Daoy (cell line): ENCODE measurements at places on chromosomes 16 and 17. TPM values are rescaled to one million over a fixed set of nuclear protein-coding genes. Genes with fewer than 3 reads are reported as not detected.

- no peak for DNase-seq
These were observed 13.4 kb upstream of the CD300A start for GRCh38 chr17:74452841-74453661.

VWA3A gene
- not detected in 2 replicates for total RNA-seq

DNA sequence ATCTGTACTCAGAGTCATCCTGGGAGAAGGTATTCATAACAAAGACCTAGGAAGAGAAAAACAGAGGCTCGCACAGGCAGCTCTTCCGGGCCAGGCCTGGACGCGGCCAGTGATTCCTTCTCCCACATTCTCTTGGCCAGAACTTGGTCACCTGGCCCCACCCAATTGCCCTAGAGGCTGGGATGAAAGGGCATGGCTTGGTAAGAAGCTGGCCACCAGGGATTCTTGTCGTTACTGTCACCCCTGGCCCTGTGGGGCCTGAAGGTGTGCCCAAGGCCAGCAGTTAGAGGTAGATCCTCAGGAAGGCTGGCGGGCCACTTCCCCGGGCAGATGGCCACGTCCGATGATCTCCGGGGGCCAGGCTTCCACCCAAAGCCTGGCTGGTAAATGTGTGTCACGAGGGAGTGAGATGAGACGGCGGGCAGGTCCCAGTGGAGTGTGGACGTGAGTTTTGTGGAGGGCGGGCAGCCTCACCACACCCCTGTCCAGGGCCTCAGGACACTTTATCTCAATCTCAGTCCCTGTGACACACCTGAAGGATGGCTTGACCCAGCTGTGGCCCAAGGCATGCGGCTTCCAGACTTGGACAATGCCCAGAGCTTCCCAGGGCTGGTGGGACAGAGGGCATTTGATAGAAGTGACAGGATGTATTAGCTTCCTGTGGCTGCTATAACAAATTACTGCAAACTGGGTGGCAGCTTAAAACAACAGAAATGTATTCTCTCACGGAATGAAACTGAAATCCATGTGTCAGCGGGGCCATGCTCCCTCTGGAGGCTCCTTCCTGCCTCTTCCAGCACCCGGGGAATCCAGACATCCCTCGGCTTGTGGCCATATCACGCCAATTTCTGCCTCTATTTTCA lies 66.3 kb upstream of the GSE1 start:
- DNase-seq = no peak

- peak; percentile 40 for DNase-seq
These were observed 35.7 kb upstream of the NDRG4 start for GRCh38 chr16:58464047-58464915.

DNA sequence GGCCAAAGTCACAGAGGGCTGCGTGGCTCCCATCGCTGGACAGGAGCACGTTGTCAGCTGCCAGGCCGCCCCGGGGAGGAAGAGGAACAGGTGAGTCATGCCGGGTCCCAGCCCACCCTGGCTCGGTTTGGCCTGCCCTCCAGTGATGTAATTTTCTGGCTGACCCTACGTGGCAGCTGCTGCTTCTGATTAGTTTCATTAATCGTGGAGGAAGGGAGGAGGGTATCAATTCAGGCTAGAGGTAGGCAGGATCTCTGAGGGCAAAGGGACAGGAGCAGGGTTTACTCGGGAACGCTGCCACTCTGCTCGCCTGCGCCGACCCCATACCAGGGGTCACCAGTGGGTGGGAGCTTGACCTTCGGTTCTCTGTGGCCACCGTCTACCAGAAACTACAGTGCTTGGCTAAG lies 11.7 kb upstream of the SPATA32 start:
- DNase-seq = no peak

DNA sequence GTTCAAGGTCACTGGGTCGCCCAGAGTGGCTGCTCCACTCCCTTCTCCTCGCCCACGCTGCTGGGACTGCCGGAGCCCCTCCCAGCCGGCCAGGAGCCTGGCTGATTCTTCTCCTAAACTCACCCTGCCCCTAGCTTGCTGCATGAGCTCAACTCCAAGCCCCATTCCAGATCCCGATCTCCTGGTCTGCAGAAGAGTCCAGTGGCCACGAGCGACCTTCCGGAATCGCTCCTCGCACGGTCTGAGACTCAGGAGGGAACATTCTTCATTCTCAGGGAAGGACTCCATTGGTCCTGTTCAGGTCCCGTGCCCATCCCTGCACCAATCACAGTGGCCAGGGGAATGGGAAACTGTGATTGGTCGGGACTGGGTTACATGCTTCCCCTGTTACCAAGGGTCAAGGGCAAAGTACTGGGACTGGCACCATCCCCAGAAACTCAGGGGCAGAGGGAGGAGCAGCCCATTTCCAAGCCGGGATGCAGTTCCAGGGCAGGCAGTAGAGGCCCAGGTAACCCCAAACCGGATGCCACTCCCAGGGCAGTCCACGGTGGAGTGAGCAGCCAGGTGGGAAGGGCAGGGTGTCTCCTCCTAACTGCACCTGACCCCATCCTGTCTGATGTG lies 24.5 kb upstream of the CIBAR2 start:
- DNase-seq = peak; percentile 26

CCT6B gene
- 2.1 and 3.5 TPM in 2 replicates for total RNA-seq

GRCh38 chr17:43875476-43876147 lies 28.6 kb downstream of the CD300LG start:
- DNase-seq = no peak

GRCh38 chr17:50863931-50864330 lies 2.2 kb downstream of the TOB1 start:
- no peak for DNase-seq

DNA sequence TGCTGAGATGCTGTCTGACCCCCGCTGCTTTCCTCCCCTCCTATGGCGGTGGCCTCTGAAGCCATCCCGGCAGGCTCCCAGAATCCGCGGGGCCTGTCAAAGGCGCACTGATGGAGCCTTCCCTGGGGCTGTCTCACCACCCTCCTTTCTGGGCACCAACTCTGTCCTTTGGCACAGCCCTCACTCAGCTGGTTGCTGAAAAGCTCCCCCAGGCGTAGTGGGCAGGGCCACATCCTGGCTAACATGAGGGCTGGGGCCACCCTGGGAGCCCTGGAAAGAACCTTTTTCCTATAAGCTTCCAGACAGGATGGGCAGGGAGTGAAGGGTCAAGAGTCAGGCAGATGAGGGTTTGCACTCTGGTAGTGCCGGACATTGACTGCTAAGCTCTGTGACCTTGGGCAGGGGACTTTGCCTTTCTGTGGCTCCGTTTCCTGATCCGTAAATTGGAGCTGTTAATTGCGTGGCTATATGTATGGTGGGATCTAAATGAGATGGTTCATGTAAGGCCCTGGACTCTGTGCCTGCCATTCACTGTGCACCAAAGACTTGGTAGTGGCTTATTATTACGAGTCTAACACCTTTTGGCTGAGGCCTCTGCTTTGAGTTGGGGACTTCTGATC lies 27.6 kb upstream of the LASP1NB start:
- DNase-seq = no peak

GRCh38 chr16:14358697-14359305 lies 271.3 kb downstream of the PARN start:
- no peak for DNase-seq

DNA sequence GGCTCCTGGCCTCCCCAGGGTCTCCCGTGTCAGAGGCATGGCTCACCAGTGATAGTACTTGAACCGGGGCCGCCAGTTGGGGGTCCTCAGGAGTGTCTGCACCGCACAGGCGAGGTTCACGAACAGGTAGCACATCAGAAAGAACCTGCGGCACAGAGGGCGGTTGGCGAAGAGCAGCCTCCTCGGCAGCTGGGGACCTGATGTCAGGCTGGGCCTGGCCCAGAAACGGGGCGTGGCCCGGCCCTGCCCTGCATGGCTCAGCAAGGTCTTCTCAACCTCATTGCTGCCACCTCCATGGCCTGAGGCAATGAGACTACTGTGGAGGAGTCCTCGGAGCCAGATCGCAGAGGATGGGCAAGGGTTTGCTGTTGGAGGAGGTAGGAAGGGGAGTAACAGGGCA lies 4.1 kb upstream of the LCAT start:
- DNase-seq = no peak

DNA sequence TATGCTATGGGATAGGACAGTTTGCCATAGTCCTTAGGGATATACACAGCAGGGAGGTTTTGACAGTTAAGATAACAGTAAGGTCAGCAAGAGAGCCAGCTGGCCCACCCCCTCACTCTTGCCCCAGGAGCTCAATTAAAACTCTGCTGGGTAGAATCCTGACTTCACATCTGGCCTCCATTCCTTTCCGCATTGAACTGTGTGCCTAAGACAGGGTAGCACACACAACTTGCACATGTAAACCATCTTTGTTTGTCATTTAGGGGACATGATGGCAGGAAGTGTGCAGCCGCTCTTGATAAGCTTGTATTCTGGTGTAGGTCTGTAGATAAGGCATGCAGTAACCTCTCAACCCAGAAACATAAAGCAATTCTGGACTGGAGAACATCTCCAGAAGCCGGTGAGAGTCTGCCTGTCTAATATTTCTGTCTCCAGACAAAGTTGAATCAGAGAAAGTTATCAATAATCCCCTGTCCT lies 5.2 kb downstream of the MINK1 start:
- DNase-seq = no peak

DNA sequence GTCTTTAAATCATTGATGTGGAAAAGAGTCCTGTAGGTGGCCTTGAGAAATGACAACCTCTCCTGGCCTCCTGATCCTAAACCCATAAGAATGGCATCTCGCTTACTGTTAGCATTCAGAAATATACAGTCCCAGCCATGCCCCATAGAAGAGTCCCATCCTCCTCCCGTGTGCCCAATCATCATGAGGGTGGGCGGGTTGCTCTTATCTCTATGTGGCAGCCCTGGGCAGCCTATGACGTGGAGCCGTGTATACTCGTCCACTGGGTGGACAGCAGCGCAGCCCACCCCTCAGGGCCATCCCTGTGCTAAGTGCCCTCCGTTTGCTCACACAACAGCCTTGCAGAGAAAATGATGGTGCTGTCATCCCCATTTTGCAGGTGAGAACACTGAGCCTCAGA lies 105.3 kb downstream of the AMFR start:
- DNase-seq = no peak

DNA sequence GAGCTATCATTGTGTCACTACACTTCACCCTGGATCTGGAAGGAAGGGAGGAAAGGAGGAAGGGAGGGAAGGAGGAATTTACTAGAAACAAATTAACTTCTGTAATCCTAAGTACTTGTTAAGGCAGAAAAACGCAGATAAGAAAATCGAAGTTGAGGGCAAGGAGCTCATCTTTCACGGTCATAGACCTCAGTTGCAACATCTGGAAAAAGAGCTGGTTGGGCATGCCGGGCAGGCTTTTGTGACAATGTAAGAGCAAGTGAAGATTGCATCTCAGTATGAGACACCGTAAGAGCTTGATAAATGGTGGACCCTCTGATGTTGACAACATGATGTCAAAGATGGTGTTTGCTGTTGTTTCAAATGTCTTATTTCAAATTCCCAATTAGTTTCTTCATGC lies 721.5 kb downstream of the MAF start:
- DNase-seq = no peak

TP53TG3C gene
- 0.69 and 3.5 TPM in 2 replicates for total RNA-seq

DNA sequence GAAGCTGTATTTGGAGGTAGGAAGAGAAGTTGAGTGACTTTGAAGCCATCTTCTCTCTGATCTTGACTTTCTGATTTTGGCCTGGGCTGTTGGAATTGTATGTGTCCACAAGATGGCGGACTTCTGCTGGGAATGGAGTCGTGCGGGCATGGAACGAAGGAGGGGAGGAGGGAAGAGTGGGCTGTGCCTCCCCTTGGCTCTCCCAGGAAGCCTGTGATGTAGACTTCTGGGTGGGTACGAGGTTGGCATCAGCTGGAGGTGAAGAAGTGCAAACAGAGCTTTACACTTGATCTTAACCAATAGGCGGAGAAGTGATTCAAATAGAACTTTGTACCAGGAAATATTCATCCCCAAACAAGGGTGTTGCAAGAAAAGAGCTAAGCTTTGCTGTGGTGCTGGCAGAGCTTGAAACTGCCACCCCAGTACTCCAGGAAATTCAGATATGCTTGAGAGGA lies 7.4 kb upstream of the TMEM220 start:
- DNase-seq = peak; percentile 68

DNA sequence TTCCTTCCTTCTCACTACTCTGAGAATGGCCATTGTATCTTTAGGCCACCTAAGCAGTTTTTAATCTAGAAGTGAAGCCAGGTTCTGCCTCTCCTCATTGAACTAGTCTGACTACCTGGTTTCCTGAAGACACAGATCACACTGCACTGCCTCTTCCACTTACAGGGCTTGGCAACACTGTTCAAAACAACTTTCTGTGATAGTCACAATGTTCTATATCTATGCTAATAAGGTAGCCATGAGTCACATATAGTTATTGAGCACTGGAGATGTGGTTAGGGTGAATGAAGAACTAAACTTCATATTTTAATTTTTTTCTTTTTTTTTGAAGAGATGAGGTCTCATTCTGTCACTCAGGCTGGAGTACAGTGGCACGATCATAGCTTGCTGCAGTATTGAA lies 26.9 kb downstream of the RND2 start:
- no peak for DNase-seq

DNA sequence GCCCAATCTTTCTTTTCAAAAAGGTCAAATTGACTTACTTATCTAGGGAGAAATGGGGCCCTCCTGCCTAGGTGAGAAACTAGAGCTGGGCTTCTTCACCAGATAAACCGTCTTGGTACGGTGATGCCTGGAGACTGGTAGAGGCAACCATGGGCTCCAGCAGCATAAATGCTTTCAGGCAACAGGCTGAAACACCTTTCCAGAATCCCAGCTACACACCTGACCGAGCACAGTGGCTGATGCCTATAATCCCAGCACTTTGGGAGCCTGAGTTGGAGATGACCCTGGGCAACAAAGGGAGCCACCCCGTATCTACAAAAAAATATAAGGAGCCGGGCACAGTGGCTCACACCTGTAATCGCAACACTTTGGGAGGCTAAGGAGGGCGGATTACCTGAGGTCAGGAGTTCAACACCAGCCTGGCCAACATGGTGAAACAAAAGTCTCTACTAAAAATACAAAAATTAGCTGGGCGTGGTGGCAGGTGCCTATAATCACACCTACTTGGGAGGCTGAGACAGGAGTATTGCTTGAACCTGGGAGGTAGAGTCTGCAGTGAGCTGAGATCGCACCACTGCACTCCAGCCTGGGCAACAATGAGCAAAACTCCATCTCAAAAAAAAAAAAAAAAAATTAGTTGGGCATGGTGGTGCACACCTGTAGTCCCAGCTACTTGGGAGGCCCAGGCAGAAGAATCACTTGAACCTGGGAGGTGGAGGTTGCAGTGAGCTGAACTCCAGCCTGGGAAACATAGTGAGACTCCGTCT lies 8.0 kb downstream of the TRAF4 start:
- DNase-seq = no peak

GRCh38 chr17:43881181-43881580 lies 26.2 kb downstream of the MPP2 start:
- no peak for DNase-seq

DNA sequence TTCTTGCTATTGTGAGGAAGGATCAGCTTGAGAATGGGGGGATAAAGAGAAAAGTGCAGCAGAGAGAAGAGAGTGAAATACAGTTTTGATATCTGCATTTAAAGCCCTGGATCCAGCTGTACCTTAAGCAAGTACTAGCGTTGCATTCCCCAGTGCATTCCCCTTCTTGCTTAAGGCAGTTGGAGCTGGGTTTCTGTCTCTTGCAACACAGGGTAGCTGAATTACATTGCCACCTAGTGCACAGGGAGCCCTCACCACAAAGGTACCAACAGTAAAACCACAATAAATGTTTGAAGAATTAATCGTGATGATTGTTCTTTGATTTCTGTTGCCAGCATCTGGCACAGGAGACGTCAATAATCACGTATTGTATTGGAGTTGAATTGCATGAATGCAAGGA lies 588.7 kb downstream of the RBFOX1 start:
- no peak for DNase-seq

CHD9NB gene
- 0.17 TPM in 1 of 2 replicates, not detected in the other for total RNA-seq

NPIPB6 gene
- 0.46 TPM in 1 of 2 replicates, not detected in the other for total RNA-seq

RAB26 gene
- 0.11 and 0.21 TPM in 2 replicates for total RNA-seq

- no peak for DNase-seq
These were observed 36.9 kb downstream of the SOCS3 start for GRCh38 chr17:78322858-78323455.
